ENCODE measurements at places on chromosomes 6 and 20.

DNA sequence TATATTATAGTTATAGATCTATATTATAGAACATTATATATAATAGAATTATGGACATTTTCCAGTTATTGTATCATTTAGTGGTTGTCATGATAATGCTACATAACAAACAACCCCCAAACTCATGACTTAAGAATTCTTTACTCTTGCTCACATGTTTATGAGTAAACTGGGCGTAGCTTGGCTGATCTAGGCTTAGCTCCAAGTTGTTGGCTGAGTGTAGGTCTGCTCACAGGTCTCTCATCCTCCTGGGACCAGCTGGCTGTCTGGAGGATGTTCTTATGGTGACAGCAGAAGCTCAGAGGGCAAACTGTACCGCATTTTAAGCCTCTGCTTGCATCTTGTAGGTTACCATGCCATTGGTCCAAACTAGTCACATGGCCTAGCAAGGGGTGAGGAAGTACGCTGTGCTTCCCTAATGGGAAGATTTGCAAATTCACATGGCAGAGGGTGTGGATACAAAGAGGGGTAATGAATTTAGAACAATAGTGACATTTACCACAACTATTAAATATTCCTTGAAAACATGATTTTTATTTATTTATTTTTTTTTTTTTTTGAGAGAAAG lies 34.2 kb downstream of the ARHGAP40 start:
- no peak for DNase-seq

GRCh38 chr6:36443471-36444428 lies 950 bp downstream of the KCTD20 start:
- no peak for DNase-seq

DNA sequence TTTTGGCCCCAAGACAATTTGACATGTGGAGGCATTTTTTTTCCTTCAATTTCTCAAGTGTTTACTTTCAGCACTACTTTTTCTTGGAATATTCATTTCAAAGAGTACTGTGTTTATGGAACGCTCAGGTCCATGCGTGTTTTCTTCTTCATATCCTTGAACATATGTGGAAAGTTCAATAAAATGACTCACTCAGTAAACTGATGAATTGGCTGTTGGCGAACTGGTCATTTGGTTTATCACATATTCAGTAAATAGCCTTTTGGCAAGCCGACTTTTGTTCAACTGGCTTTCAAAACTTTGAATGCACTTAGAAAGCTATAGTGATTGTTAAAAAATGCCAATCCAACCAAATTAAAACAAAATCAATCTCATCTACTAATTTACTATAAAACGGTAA lies 964.6 kb upstream of the SLC35B3 start:
- no peak for DNase-seq

DNA sequence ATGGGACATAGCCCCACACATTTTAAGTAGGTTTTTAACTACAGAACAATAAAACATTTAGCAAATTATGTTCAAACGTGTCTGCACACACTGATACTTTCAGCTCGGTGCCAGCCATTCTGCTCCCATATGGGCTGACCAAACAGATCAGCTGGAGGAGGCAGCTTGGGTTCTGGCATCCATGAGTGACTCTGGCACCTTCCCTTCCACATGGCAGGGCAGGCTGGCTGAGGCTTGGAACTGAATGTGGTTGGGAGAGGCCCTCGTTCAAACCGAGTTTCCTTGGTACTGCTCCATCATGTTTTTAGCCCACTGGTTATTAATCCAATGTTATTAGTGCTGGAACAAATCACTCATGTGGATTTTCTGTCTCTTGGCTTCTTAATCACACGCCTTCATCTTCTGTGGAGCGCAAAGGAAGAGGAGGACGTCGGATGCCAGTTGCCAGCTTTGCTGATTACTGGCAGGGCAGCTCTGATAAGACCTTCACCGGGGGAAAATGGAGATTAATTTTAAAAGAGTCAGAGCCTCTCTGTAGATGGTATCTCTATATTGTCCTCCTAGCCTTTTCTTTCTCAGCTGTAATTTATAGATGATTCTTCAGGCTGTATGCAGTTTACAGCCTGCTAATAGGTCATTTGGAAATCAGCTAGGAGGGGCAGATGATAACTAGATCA lies 93.1 kb upstream of the TIAM2 start:
- no peak for DNase-seq

DNA sequence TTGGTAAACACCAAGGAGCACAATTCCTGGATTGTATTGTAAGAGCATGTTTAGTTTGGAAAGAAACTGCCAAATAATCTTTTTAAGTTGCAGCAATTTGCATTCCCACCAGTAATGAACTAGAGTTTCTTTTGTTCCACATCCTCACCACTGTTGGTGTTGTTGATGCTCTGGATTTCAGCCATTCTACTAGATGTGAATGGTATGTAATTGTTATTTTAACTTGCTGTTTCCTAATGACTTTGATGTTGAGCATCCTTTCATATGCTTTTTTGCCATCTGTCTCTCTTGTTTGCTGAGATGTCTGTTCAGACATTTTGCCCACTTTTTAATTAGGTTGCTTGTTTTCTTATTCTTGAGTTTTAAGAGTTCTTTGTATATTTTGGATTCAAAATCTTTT lies 1654.1 kb downstream of the GRIK2 start:
- no peak for DNase-seq

DNA sequence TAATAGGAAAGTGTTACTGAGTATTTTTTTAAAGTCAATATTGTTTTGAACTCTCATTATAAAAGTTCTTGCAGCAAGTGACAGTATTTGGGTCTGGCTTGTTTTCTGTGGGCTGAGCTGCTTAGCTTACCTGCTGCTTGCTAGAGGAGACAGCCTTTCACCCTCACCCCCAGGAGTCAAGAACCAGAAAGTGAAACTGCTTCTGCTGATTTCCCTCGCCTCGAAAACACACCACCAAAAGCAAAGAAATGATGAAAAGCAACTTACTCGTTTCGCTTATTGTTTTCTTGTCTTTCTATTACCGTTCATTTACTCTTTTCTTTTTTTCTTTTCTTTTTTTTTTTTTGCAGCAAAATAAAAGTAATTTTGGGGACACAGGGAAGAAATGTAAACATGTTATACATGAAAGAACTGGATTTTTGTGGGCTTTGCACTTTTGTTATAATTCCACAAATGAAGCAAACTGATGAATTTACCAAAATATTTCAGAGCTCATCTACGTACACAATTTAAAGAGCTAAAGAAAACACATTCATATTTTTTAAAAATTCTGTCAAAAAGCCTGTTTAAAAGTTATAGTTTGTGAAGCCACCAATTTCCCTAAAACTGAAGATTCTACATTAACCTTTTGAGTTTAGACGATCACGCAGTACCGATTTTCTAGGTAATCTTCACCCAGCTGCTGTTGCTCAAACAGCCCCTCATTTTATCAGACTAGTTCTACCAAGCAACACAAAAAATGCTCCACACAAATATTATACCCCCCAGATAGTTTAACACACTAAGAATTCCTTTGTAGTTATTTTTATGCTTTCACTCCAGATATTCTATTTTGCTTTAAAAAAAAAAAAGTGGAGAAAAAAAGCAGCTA lies 1.7 kb downstream of the SCML4 start:
- DNase-seq = no peak

DNA sequence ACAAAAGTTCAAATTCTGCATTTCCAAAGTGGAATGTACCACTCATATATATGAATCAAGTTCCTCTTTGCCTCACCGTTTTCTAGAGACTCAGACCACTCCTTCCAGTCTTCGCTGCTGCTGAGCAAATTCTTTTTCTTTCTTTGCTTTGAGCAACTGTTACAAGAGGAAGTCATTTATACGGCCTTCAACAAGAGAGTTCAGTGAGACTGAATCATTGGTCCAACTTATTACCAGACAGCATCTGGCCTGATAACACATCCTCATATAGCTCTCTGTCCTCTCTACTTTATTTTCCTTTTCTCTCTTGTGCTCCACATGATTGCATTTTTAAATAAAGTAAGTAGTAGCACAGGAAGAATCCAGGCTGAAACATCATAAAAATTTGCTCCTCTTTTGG lies 652.7 kb downstream of the PHF3 start:
- DNase-seq = no peak

GRCh38 chr6:1296542-1296941 lies 15.4 kb upstream of the FOXQ1 start:
- DNase-seq = no peak

- DNase-seq = peak; percentile 66
These were observed 67.4 kb upstream of the DSP start for GRCh38 chr6:7473805-7474719.

- DNase-seq = no peak
These were observed 891 bp downstream of the RSPO3 start for GRCh38 chr6:127119102-127120022.

All from spinal cord (tissue), 10 donors.